Upper lobe of left lung (tissue), 6 donors: ENCODE measurements at places on chromosomes 1 and 21. TPM values are rescaled to one million over a fixed set of nuclear protein-coding genes. Genes with fewer than 3 reads are reported as not detected.

PRAMEF10 gene
- total RNA-seq, result not detected

PTPN22 gene
- total RNA-seq, result 11.4 TPM

AXDND1 gene
- not detected for total RNA-seq

LRRC3 gene
- total RNA-seq, result 3.1 TPM

CFHR3 gene
- 0.61 TPM for total RNA-seq

OR2AK2 gene
- not detected for total RNA-seq

ARMH1 gene
- 14.0 TPM for total RNA-seq
